ENCODE measurements at places on chromosomes 5 and 9. TPM values are rescaled to one million over a fixed set of nuclear protein-coding genes. Genes with fewer than 3 reads are reported as not detected.

DNA sequence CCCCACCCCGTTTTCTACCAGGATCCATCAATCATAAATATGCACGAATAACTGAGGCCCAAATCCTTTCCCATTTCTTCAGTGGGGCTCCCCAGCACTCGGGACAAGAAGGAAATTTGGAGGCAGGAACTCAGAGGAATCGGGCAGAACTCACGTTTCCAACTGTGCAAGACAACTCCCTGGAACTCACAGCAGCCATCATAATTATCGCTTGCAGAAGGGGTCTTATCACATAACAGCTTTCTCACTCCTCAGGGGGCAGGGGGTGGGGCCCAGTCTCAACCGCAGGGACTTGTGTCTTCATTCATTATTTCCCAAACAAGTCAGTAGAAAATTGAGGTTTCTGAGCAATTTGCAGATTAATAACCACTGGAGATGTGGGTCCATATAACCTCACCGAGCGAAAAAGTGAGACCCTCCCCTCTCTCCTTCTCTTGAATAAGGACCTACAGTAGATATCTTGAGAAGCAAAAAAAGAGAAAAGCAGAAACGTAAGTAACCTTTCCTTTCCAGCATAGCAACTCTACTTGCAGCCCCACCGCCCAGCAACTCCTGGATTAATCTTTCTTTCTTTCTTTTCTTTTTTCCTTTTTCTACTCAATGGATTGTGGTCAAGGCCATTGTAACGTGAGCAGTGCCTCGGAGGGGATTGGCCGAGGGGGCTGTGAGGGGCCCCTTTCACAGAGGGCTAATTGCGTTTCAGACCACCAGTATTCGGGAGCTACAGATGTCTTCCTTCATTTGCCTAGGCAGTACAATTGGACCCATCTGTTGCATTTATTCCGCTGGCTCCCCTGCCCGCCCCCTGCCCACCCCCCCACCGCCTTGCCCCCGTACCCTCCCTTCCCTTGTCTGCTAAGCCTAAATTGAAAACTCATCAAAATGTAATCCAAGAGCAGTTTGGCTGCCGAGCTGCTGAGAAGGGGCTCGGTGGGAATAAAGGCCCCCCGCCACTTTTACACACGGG, 24.7 kb upstream of the TIFAB start:
- H3K27ac ChIP-seq, result no peak overlapping the region
- no peaks in the 10 kb centered on the region for H3K4me1 ChIP-seq
- no peaks in the 10 kb centered on the region for H3K27me3 ChIP-seq
- DNase-seq, result no peak
- H3K4me3 ChIP-seq, result no peak overlapping the region
- no peaks in the 10 kb centered on the region for H3K36me3 ChIP-seq

- H3K4me3 ChIP-seq, result no peak overlapping the region
- no peaks in the 10 kb centered on the region for H3K4me1 ChIP-seq
- H3K36me3 ChIP-seq, result no peaks in the 10 kb centered on the region
- H3K27ac ChIP-seq, result no peak overlapping the region
- no peaks in the 10 kb centered on the region for H3K27me3 ChIP-seq
Observed at GRCh38 chr5:12315461-12315860, 411.2 kb upstream of the CTNND2 start.

- peaks cover 64% of the 10 kb centered on the region for H3K4me1 ChIP-seq
- H3K36me3 ChIP-seq, result no peaks in the 10 kb centered on the region
- DNase-seq, result peak; percentile 74
- no peak overlapping the region for H3K4me3 ChIP-seq
Observed at GRCh38 chr9:112110777-112111113, 64.4 kb downstream of the SUSD1 start.

The CDKN2B gene
- 4.3 TPM for total RNA-seq

DNA sequence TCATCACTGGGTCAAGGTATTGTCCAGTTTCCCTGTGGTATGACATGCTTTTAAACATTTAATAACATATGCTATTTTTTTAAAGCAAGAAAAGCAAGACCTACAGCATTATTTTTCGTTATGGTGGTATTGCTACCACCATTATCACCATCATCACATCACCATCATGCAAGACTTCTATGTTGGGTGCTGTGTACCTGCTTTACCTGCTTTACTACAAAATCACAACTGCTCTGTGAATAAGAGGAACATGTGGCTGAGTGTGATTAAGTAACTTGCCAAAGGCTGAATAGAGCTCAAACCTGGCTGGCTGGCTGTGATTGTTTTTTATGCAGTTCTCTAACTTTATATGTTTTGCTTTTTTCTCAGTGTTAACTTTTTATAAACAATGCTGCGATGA, 140.8 kb upstream of the CLINT1 start:
- no peak overlapping the region for H3K4me3 ChIP-seq
- no peaks in the 10 kb centered on the region for H3K36me3 ChIP-seq
- no peak overlapping the region for H3K27ac ChIP-seq

GRCh38 chr5:1923766-1924165, 41.0 kb upstream of the IRX4 start:
- H3K27ac ChIP-seq, result no peak overlapping the region
- H3K36me3 ChIP-seq, result no peaks in the 10 kb centered on the region
- DNase-seq, result no peak

DNA sequence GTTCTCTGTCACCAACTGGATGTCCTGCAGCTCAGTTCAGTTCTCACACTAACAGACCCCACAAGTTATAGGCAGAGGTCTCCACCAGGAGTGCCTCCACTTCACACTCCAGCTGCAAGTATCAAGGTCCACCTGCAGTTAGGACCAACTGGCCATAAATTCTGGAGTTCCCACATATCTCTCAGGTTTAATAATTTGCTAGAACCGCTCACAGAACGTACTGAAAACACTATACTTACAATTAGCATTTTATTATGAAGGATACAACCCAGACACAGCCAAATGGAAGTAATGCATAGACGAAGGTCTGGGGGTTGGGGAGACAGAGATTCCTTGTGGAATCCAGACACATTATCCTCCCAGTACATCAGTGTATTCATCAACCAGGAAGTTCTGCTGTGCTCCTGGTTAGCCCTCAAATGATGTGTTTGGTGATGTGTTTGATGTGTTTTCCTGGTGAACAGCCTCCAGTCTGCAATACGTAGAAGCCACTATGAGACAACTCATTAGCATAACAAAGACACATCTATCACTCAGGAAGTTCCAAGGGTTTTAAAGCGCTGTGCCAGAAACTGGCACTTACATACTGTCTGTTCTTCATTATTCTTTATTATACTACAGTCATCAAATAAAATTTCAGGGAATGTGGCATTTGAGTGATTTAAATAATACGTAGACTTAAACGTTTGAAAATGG, 25.4 kb downstream of the OGN start:
- H3K27ac ChIP-seq, result no peak overlapping the region
- no peak for DNase-seq
- H3K27me3 ChIP-seq, result no peaks in the 10 kb centered on the region
- peaks cover 18% of the 10 kb centered on the region for H3K36me3 ChIP-seq
- peaks cover 3% of the 10 kb centered on the region for H3K4me1 ChIP-seq

- H3K27ac ChIP-seq, result no peak overlapping the region
- H3K4me3 ChIP-seq, result no peak overlapping the region
- H3K4me1 ChIP-seq, result peaks cover 5% of the 10 kb centered on the region
- H3K27me3 ChIP-seq, result no peaks in the 10 kb centered on the region
- peaks cover 4% of the 10 kb centered on the region for H3K36me3 ChIP-seq
- peak; percentile 41 for DNase-seq
Observed at GRCh38 chr9:3534614-3535404, 9.0 kb upstream of the RFX3 start.

GRCh38 chr5:131769336-131769735, 27.5 kb downstream of the FNIP1 start:
- no peak overlapping the region for H3K27ac ChIP-seq
- peak; percentile 56 for DNase-seq
- peaks cover 16% of the 10 kb centered on the region for H3K4me1 ChIP-seq
- H3K4me3 ChIP-seq, result no peak overlapping the region

The PPP3R2 gene
- total RNA-seq, result not detected

GRCh38 chr5:117333011-117333410, 758.4 kb upstream of the SEMA6A start:
- H3K4me1 ChIP-seq, result no peaks in the 10 kb centered on the region
- no peaks in the 10 kb centered on the region for H3K36me3 ChIP-seq
- no peak overlapping the region for H3K4me3 ChIP-seq
- no peaks in the 10 kb centered on the region for H3K27me3 ChIP-seq
- H3K27ac ChIP-seq, result no peak overlapping the region

Measured in Karpas-422 (cell line).